Endothelial cell of umbilical vein (primary cell): ENCODE measurements at places on chromosomes 7 and 10. TPM values are rescaled to one million over a fixed set of nuclear protein-coding genes. Genes with fewer than 3 reads are reported as not detected.

DNA sequence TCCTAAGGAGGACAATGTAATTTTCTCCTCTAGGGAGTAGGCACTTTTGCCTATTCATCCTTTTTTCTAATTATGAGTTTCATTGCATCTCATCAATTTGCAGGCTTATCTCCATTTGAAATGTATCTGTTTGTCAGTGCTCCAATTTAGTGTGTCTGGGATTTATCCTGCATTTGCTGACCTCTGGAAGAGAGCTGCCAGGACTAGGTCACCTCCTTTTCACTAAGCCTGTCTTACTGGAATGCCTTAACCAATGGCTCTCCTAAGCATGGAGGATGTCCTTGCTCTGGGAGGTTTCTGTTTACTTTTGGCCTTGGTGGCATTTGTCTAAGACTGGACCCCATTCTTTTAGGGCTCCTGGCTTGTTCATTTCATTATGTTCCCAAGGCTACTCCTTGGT lies 261.5 kb downstream of the NEBL start:
- no peak for DNase-seq

GRCh38 chr7:27523321-27523720 lies 139.4 kb downstream of the HIBADH start:
- DNase-seq, result no peak

- peak; percentile 45 for DNase-seq
Observed at GRCh38 chr7:100793806-100794660, 33.3 kb downstream of the EPHB4 start.

Gene GPR15LG
- polyA plus RNA-seq, result not detected in 2 replicates

DNA sequence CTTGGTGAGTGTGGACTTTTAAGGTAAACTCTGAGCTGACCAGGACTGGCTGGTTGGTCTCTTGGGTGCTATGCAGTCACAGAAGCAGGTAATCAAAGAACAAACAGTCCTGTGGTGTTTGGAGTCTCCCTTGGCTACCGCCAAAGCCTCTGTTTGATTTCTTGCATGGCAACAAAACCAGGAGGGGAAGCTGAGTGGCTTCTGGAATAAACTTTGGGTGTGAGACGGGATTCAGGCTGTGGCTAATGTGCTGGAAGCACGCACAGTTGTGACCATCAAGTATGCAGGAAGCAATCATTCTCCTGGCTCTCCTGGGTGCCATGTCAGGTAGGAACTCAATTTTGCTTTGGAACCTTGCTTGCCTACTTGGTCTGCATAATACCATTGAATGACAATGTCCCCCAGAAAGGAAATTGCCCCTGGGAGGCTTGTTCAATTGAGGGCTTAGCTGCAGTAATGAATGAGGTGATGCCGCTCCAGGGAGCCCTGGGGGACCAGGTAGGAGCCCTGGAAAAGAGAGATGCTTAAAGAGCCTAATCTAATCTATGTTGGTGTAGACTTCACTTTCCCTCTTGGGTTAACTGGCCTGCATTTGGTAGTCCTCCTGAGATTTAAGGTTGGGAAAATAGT lies at the start of gene CDHR3:
TSS of gene CDHR3 (plus strand) at position 227 of the 630 bp plus-strand sequence. CDS start at position 282, 55 bp downstream.
- DNase-seq, result no peak

Gene PTN
- 0.07 and 0.13 TPM in 2 replicates for polyA plus RNA-seq

GRCh38 chr7:135670179-135670578 lies 7.9 kb downstream of the STMP1 start:
- no peak for DNase-seq

DNA sequence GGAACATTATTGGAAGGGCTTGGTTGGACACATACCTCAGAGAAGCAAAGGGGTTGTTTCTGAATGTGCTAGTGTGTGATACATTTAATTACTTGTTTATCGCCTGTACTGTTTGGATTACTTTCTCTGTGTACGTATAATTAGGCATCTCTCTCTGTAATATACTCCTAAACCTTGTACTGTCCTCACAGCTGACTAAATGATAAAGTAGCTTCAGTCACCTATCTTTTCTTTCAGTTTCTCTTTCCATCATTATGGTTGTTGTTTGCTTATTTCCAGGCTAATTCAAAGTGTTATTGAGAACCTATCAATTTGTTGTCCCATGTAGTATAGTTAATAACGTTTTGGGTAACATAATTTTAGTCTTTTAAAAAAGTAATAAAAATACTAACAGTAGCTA lies 34.0 kb downstream of the MXI1 start:
- no peak for DNase-seq

Gene WDR86
- polyA plus RNA-seq, result not detected in 2 replicates

Gene GARIN1A
- 0.53 and 0.65 TPM in 2 replicates for polyA plus RNA-seq

DNA sequence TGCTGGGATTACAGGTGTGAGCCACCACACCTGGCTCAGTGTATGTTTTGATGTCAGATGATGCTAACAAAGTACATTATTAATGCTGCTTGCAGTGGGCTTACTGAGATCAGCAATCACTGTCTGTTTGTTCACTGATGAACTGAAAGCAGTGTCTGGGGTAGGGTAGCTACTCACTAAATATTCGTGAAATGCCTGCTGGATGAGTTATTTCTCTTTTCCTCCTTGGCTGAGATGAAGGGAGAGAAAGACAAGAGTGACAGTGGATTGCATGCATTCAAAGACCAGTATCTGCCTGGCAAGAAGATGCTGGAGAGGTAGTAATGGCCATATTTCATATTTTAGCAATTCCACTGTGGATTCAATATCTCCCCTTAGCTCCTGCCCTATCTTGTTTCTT lies 32.3 kb downstream of the FAM107B start:
- no peak for DNase-seq

Gene KCNMA1
- 0.10 and 0.14 TPM in 2 replicates for polyA plus RNA-seq

- DNase-seq, result no peak
Observed at GRCh38 chr10:125231813-125232475, 71.6 kb upstream of the CTBP2 start.

Gene SNX13
- 4.5 and 6.1 TPM in 2 replicates for polyA plus RNA-seq

DNA sequence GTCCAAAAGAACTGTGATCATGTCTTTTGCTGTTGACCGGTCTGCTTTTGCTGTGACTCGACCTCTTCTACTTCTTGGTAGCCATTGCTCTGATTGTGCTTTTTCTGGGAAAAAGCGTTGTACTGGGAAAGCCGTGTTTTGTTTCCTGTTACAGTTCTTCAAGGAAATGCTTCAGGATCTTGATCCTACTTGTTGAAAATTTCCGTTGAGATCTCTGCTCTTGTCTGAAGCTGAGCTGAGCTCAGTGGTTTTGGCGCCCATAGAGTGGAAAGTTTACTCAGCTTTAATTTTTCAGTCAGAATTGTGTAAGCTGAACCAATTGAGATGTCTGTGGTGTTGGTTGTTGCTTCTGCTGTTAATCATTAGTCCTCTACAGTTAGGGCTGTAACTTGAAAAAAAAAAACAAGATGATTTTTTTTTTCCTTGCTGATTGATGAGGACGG lies 302.2 kb downstream of the CCDC3 start:
- peak; percentile 81 for DNase-seq

GRCh38 chr7:106369352-106369751 lies 84.6 kb upstream of the NAMPT start:
- DNase-seq, result peak; percentile 9

DNA sequence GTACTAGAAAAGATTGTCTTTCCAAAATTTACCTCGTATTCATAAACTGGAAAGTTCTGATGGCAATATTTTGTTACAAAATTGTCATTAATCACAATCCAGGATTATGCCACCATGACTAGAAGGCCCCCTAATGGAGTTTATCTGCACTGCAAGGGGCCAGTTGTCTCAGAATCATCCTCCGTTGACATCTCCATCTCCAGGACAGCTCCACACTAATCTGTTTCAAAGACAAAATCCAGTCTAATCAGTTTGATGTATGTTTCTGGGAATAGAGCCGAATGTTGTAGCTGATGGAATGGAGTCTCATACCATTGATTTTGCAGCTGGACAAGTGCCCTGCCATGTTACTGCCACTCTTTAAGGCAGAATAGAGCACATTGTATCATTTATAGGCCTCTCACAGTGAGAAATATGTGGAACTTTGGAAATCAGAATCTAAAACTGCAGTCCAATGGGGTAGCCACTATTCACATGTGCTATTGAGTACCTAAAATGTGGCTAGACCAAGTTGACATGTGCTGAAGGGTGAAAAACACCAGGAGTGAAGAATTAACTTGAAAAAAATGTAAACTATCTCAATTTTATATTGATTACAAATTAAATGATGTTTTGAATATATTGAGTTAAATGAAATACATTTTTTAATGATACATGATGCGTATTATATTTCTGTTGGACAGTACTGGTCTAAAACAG lies 38.3 kb upstream of the TOMM7 start:
- peak; percentile 21 for DNase-seq

DNA sequence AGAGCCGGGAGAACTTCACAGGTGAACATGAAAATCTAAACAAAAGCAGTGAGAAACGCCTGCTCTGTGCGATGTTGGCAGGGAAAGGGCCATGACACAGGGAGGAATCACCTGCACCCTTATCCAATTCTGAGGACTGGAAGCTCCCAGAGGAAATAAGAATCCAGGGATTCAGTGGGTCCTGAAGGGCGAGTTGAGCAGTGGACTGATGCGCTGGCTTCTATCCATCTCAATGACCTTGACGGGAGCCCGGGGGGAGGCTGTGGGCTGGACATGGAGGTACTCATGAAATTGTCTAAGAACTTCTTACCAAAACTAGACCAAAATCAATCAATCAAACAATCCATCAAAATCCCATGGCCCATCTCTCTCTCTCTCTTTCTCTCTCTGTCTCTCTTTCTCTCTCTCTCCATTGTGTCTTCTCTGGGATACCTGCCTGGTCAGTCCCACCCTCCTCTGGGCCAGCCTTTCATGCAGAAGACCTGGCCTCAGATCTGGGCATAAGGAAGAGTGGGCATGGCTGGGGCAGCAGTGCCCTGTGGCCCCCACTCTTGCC lies 7.2 kb downstream of the CPXM2 start:
- DNase-seq, result no peak

GRCh38 chr10:70699659-70700174 lies 27.4 kb downstream of the ADAMTS14 start:
- DNase-seq, result no peak

Gene EVX1
- polyA plus RNA-seq, result not detected in 2 replicates

Gene UCN3
- polyA plus RNA-seq, result not detected in 2 replicates

GRCh38 chr10:103967448-103968071 lies 620 bp downstream of the SLK start:
- DNase-seq, result peak; percentile 65

- peak; percentile 63 for DNase-seq
Observed at GRCh38 chr7:80428161-80429054, 83.5 kb downstream of the GNAT3 start.

- DNase-seq, result no peak
Observed at GRCh38 chr7:127705461-127705959, 53.5 kb downstream of the SND1 start.

- DNase-seq, result no peak
Observed at GRCh38 chr10:102554531-102554930, 50.8 kb downstream of the SUFU start.

Gene ELOVL3
- not detected in 2 replicates for polyA plus RNA-seq

Gene CALD1
- polyA plus RNA-seq, result 136 and 148 TPM in 2 replicates

Gene TRAPPC14
- polyA plus RNA-seq, result 13.3 and 15.6 TPM in 2 replicates

GRCh38 chr7:26853788-26854393 lies 10.5 kb downstream of the SKAP2 start:
- peak; percentile 69 for DNase-seq

Gene ZC3HAV1
- 15.6 and 17.1 TPM in 2 replicates for polyA plus RNA-seq

DNA sequence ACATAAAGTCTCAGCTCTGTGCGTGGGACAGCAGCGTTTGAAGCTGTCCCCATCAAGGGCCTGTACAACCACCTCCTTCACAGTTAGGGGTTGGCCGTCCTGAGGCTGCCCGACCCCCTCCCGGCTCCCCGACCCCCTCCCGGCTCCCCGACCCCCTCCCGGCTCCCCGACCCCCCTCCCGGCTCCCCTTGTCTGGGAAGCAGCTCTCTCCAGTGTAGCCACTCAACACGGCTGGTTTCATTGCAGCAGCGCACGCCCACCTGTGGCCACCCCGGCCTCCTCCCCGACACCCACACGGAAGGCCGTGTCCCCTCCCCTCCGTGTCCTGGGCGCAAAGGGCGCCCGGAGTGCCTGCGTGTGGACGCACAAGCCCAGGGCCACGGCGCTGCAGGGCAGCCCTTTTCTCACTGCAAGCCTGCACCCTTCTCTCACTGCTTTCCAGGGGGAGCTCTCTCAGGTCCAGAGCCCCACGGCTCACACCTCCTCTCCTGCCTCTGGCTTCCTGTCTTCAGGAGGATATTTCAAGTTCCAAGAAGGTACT lies 20.9 kb upstream of the FAM20C start:
- DNase-seq, result no peak

DNA sequence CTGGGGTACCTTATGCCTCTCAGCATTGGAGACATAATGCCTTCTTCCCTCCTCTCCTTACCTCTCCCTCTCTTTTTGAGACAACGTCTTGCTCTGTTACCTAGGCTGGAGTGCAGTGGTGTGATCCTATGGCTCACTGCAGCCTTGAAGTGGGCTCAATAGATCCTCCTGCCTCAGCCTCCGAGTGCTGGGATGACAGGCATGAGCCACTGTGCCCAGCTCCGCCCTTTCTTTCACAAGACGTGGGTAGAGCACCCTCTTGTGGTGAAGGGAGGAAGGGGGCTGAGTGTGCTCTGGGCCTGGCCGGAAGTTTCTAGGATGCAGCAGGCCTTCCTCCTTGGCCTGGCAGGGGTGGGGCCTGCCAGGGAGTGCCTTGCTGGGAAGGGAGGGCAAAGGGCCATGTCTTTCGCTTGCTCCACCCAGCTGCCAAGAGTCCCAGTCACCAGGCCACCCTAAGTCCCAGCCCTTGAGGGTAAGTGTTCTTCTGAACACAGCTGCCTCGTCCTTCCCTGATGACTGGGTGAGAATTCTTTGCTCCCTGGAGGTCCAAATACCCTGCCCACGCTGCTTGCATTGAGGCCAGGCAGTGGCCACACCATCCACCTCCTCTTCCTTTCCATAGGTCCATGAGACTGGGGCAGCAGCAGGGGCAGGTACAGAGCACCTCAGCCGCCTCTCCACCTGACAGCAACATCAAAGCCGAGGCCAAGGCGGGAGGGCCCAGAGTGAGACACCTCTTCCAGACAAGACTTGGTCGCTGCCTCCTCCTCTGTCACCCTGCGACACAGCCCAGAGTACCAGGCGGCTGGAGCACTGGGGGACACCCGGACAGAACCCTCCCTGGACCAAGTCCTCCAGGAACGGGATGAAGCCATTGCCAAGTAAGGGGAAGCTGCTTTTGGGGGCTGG lies 3.7 kb downstream of the ABHD11 start:
- DNase-seq, result peak; percentile 82

DNA sequence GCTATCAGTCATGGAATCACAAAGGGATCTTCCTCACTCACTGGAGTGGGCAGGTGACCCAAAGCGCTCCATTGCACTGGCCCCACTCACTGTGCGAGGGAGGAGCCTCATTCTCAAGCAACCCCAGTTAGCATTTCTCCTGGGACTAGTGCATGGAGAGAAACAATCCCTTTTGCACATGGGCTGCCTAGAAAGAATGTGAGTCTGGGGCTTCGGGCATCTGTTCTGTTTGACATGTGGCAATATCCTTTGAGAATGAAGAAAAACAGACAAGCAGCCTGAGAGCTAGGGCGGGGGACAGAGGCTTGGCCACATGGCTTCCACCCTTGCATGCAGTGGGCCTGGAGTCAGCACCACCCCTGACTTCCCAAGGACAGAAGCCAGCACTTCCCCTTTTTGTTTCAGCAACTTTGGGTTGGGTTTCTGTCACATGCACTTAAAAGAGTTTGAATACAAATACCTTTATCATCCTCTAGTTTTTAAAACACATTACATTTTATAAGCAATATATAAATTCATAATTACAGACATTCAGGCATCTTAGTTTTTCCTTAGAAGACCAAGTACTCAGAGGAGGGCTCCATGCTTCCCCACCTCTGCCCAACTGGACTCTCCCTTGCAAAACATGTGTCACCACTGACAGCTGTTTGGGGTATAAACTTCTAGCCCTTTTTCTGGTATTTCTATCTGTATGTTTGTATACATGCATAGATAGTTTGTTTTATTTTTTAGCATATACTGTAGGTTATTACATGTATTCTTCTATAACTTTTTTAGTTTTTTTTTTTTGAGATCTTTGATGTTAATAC lies 73.8 kb downstream of the RBM20 start:
- no peak for DNase-seq

- no peak for DNase-seq
Observed at GRCh38 chr7:157540020-157540419, 203.2 kb downstream of the DNAJB6 start.
